ENCODE measurements at places on chromosomes 3 and 15.
A peak's percentile ranks its signal among the peaks of the same experiment; 100 is the strongest.

GRCh38 chr15:57663262-57663661 lies 43.3 kb upstream of the POLR2M start:
- DNase-seq, result no peak
- no peak overlapping the region for H3K4me3 ChIP-seq
- no peak overlapping the region for H3K27ac ChIP-seq
- no peaks in the 10 kb centered on the region for H3K4me1 ChIP-seq
- peaks cover 16% of the 10 kb centered on the region for H3K27me3 ChIP-seq

DNA sequence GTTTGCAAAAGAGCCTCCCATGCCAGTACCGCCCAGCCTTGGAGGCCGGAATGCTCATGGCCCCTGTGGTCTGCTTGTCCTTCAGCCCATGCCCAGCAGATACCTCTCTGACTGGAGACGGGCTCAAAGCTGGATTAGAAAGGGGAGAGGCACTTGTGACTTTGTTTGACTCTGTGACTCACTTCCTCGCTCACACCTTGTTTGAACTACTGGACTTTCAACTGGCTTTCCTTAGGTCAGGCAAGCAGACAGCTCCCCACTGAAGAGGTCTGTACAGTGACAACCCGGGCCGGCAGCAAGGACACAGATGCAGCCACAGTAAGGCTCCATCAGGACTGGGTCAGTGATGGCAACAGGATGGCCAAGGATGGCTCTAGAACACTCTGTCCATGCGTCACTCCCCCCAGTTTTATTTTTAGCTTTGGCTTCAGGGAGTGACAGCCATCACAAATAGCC lies 98.6 kb upstream of the ABHD17C start:
- H3K36me3 ChIP-seq, result no peaks in the 10 kb centered on the region
- no peak overlapping the region for H3K4me3 ChIP-seq
- no peak overlapping the region for H3K27ac ChIP-seq

- H3K27me3 ChIP-seq, result peaks cover 33% of the 10 kb centered on the region
- no peak overlapping the region for H3K27ac ChIP-seq
- DNase-seq, result no peak
- no peak overlapping the region for H3K4me3 ChIP-seq
Observed at GRCh38 chr3:13207578-13207922, 134.3 kb upstream of the IQSEC1 start.

GRCh38 chr15:48515500-48515899 lies 130.0 kb downstream of the FBN1 start:
- H3K27ac ChIP-seq, result no peak overlapping the region
- H3K27me3 ChIP-seq, result peaks cover 6% of the 10 kb centered on the region
- no peak for DNase-seq
- H3K4me1 ChIP-seq, result no peaks in the 10 kb centered on the region
- H3K36me3 ChIP-seq, result no peaks in the 10 kb centered on the region

GRCh38 chr3:14513566-14514322 lies 26.4 kb downstream of the GRIP2 start:
- peaks cover 1% of the 10 kb centered on the region for H3K27me3 ChIP-seq
- no peak overlapping the region for H3K27ac ChIP-seq
- H3K4me1 ChIP-seq, result no peaks in the 10 kb centered on the region
- DNase-seq, result no peak

GRCh38 chr3:152199102-152199840 lies 69.5 kb upstream of the MBNL1 start:
- H3K27me3 ChIP-seq, result no peaks in the 10 kb centered on the region
- DNase-seq, result peak; percentile 35
- peaks cover 4% of the 10 kb centered on the region for H3K36me3 ChIP-seq
- peak overlapping the region; percentile 73 for H3K4me3 ChIP-seq
- peak overlapping the region; percentile 93 for H3K27ac ChIP-seq

DNA sequence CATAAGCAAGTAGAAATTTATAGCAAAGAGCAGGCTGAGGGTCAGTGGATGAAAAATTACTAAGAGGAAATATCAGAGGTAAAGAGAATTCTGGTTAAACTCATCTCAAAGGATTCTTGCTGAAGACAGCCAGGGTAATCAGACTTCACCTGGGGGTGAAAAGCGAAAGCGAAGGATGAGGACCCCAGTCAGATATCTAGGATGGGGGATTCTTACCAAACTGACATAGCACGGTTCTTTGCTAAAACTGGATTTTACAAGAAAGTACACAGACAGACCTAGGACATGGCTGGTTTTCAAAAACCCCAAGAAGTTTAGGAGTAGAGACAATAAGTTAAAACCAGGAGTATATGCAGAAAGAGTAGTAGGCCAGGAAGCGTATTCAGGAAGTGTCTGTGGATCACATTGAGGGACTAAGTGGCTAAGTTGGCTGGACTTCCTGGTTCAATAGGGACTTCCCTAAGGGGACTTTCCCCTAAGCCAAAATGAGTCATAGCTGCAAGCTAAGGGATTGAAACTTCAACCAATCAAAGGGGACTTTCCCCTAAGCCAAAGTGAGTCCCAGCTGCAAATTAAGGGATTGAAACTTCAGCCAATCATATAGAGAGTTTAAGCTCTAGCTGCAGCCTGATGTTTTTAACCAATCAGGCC lies 2.4 kb upstream of the CFAP91 start:
- H3K4me1 ChIP-seq, result peaks cover 40% of the 10 kb centered on the region
- H3K27me3 ChIP-seq, result peaks cover 14% of the 10 kb centered on the region
- H3K36me3 ChIP-seq, result peaks cover 7% of the 10 kb centered on the region
- H3K4me3 ChIP-seq, result no peak overlapping the region
